NCI-H774 (cell line): ENCODE measurements at places on chromosomes 3 and 15.

- DNase-seq, result no peak
Observed at GRCh38 chr3:21859124-21860081, 108.4 kb upstream of the ZNF385D start.

DNA sequence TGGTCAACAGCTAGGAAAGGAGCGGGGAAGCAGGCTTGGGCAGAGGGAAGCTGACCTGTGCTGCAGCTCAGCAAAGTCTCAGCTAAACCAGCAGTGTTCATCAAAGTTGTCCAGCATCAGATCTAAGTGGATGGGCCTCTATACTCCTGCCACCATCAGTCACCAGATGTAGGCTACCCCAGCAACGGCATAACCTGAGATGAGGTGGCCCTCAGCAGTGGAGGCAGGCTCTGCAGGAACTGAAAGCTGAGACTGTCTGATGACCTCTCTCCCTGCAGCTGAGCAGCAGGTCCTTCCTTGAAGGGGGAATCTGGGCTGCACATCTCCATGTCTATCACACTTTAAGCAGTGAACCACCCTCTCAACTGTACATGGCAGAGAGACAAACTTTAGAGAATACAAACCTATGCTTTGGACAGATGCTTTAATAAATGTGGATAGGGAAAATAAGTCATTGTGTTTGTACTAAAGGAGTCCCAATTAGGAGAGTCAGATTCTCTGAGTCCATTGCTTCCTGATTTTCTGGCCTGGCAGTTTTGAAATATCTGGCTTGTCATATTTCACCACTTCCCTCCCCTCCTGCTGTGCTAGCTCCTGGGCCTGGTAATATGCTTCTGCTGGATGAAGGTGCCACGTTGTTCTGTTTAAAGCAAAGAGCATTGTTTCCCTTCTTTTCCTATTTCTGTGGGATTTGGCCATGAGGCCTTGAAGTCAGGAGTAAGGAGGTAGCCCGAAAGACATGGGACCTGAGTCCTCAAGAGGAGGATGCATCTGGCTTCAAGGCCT, 11.1 kb upstream of the PSTPIP1 start:
- no peak for DNase-seq

- DNase-seq, result no peak
Observed at GRCh38 chr3:143331350-143331749, 211.8 kb downstream of the CHST2 start.

- DNase-seq, result no peak
Observed at GRCh38 chr3:57808961-57809608, 53.0 kb downstream of the SLMAP start.

DNA sequence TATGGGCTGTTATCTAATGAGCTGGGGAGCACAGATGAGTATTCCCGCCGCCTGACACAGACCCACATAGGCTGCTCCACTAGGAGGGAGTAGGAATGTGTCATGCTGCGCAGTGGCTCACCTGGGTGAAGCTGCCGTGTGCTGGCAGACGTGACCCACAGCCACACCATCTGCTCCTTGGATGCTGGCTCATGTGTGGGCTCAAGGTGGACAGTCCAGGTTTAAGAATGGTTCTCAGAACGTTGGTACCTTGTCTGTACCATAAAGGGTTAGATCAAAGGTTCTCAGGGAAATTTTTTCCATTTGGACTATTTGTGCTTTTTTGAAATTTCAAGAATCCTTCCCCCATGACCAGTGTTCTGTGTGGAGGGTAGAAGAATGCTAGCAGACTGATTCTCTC, 338.9 kb upstream of the TRIM42 start:
- no peak for DNase-seq

DNA sequence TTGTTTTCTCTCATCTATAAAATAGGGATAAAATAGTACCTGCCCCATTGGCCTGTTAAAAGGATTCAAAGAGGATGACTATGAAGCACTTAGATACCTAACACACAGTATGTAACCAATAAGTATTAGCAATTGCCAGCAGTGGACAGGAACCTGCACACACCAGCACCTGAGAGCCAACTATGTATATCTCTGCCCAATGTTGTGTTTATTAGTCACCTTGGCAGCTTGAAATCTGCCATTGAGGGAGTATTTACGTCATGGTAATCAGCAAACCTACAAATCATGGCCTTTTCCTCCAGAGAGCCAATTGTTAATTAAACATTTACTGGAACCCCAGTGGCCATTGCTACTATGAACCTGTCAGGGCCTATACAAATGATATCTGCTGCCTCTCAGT, 13.8 kb downstream of the LARS2 start:
- no peak for DNase-seq

DNA sequence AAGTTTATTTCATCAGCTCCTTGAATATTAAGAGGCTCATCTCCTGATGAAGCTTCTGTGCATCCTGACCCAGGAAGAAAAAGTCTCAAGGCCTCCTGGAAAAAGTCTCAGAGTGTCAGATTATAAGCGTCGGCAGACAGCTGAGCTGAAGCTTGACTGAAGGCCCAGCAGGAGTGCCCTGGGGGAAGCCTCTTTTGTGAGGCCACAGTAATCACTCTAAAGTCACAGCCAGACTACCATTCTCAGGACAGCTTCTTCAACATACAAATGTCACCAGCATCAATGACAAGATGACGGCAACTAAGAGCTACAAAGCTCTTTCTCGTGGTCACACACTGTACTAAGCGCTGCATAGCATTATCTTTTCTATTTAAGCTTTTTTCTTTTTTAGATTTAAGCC, 72.7 kb upstream of the LRRN1 start:
- DNase-seq, result no peak

- no peak for DNase-seq
Observed at GRCh38 chr3:125050488-125051090, 5.2 kb downstream of the HEG1 start.

DNA sequence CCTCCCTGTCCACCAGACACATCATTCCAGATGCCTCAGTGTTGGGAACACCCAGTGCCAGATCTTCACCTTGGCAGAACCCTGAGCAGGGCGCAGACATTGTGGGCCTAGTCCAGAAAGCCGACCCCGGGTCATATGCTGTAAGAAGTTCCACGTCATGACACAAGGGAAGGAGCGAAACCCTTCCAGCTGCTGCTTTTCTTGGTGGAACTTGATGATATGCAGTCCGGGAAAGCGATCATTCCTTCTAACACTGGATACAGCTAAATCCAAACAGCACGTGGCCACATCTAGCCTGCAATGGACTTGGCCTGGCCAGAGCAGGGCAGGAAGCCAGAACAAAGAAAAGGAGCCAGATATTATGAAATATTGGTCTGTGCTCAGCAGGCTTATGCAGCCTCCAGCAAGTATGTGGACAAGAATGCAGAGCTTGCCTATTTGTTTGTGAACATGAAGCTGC, 22.0 kb downstream of the GASK1A start:
- DNase-seq, result no peak

DNA sequence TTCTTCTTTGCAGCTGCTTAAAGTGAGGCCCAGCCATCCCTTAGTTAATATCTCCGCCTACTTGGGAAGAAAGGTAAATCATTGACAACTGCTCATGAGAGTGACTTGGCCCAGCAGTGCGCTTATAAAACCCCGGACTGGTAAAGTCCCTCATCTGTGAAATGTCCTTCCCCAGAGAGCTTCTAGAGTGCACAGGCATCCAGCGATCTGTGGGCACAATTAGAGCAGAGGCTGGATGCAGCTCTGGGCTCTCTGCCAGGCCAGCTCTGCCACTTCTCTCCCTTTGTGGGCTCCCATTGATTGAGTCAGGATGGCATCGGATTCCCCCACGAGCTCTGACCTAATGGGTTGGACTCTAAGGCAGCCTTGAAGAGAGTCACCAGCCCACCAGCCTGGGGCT, 219.0 kb upstream of the LINGO1 start:
- DNase-seq, result no peak
